ENCODE measurements at places on chromosomes 3 and 15.
A peak's percentile ranks its signal among the peaks of the same experiment; 100 is the strongest.

- peak; percentile 72 for DNase-seq
These were observed 243.3 kb upstream of the COL8A1 start for GRCh38 chr3:99394831-99395778.

- no peak for DNase-seq
These were observed 103.7 kb downstream of the MYO5A start for GRCh38 chr15:52424856-52425431.

GRCh38 chr3:154151969-154152368 lies 30.8 kb downstream of the ARHGEF26 start:
- DNase-seq: no peak

- DNase-seq: no peak
These were observed 7.5 kb downstream of the COLQ start for GRCh38 chr3:15513810-15514662.

DNA sequence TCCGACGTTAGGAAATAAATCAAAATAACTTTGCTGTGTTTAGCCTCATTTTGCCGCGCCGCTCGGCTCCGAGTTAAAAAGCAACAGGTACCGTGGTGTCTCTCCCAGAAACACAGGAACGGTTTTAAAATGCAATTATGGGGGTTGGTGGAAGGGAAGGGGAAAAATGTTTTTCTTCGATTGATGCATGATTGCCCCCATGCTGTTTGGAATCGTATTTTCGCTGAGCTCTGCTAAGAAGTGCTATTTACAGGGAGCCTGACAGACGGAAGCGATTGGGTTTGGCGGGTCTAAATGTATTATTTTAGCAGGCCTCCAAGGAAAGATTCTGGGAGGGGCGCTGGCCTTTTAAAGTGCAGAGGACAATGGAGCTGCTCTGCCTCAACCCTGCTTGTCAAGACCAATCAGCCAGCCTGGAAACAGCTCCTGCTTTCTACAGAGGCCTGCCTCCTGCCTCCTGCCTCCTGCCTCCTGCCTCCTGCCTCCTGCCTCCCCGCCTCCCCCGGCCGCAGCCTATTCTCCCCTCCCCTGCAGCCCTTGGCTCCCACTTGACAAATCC lies 156.7 kb upstream of the TLE3 start:
- no peak for DNase-seq

DNA sequence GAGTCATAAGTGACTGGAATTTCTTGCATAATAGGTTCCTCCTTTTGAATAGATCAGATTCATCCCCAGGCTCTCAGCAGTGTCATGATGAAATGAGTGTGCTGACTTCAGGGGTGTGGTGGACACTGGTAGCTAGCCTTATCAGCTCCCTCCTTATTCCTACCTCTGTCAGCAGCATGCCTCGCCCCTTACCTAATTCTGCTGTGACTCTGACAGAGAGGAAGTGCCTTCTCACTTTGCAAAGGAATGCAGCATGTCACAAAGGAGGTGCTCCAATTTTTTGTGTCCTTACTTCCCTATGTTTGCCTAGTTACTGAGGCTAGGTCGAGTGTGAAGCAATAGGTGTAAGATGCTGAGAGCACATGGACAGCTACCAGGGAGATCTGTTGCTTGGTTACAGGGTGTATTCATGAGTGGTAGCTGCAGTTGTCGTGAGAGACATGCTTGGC lies 90.6 kb downstream of the TNFAIP8L3 start:
- peak; percentile 49 for DNase-seq

GRCh38 chr15:101428758-101429157 lies 60.7 kb downstream of the PCSK6 start:
- DNase-seq: no peak

GRCh38 chr3:159856590-159857104 lies 132.0 kb upstream of the IL12A start:
- no peak for DNase-seq

- DNase-seq: no peak
These were observed 589 bp downstream of the KLF15 start for GRCh38 chr3:126356373-126357264.

- no peak for DNase-seq
These were observed 156.4 kb upstream of the CBLB start for GRCh38 chr3:106025151-106025722.

DNA sequence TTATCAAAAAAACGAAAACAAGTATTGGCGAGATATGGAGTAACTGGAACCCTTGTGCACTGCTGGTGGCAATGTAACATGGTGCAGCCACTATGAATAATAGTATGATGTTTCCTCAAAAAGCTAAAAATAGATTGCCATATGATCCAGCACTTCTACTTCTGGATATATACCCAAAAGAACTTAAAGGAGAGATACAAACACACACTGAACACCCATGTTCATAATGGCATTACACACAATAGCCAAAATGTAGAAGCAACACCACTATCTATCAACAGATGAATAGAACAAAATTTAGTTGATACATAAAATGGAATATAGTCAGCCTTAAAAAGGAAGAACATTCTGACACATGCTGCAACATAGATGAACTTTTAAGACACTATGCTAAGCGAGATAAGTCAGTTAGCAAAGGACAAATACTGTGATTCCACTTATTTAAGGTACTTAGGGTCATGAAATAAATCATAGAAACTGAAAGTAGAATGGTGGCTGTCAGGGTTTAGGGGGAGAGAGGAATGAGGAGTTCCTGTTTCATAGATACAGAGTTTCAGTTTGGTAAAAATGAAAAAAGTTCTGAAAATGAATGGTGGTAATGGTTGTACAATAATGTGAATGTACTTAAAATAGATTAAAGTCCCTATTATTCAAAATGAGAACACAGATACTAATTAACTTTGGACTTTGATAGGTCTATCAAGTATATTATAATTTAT lies 59.4 kb upstream of the IMPG2 start:
- DNase-seq: no peak

DNA sequence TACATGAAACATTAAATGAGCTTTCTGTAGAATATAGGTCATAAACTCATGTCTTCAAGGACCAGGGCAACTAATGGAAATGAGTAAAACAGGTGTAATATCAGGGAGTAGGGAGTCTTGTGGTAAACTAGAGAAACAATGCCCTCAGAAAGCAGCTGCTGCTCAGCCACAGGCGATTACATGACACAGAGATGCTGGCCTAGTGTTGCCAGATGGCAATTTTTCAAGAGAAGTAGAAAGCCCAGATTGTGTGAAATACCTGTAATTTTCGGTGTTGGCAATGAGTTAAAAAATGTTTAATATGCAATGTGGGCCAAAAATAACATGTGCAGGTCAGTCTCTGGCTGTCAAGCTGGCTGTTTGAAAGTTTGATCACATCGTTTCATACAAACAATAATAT lies 23.4 kb downstream of the NCEH1 start:
- no peak for DNase-seq

GRCh38 chr3:39671600-39671999 lies 137.8 kb upstream of the MYRIP start:
- no peak for DNase-seq

GRCh38 chr3:113615976-113616375 lies 80.5 kb downstream of the USF3 start:
- no peak for DNase-seq

GRCh38 chr15:67329984-67330733 lies 75.6 kb downstream of the IQCH start:
- DNase-seq: no peak

DNA sequence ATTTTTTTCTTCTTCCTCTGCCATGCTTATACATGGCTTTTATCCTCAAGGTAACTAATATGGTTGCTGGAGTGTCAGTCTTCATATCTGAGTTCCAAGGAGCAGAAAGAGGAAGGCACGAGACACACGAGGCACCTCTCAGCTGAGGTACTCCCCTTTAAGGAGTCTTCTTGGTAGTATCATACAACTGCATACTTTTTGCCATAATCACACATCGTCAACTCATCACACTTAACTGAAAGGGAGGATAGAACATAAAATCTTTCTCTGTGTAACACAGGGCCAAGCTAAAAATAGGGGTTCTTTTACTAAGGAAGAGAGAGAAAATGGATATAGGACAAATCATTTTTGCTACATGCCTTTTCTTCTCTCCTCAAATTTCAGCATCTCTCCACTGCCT lies 104.2 kb downstream of the OXSM start:
- no peak for DNase-seq

DNA sequence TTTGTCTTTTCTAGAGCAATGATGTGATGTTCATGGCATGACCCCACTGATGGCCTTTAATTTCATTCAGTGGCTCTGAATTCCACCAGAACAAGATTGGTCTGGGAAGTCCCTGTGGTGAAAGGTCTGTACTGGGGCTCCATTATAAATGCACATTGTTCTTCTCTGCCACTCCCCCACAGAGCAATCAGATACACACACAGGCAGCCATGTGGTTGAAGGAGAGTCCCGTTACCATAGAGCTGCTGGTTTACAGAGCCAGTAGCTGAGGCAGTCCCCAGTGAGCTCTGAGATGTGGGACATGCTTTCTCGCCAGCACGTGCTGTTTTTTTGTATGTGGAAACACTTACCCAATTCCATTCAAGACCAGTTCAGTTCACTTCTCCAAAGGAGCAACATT lies 172.7 kb upstream of the TRIM42 start:
- no peak for DNase-seq

- DNase-seq: peak; percentile 75
These were observed 119.8 kb downstream of the ADCY5 start for GRCh38 chr3:123328851-123329635.

GRCh38 chr15:84595660-84596059 lies 5.1 kb upstream of the ZSCAN2 start:
- no peak for DNase-seq

- DNase-seq: no peak
These were observed 68.4 kb downstream of the MAGEF1 start for GRCh38 chr3:184643442-184643841.

DNA sequence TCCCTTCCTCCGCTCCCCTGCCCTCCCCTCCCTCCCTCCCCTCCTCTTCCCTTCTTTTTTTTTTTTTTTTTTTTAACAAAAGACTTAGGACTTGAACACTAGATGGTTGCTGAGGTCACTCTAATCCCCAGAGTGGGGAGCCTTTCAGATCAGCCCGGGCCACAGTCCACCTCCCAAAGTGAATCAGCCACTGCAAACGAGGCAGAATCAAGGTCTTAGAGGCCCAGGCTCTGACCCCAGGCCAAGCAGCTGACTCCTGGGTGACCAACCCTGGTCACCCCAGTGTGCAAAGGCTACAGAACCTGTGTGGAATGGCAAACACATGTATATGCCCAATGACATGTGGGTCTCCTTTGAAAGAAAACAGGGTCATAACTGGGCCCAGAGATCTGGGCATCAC lies 18.3 kb upstream of the EHD4 start:
- DNase-seq: no peak

DNA sequence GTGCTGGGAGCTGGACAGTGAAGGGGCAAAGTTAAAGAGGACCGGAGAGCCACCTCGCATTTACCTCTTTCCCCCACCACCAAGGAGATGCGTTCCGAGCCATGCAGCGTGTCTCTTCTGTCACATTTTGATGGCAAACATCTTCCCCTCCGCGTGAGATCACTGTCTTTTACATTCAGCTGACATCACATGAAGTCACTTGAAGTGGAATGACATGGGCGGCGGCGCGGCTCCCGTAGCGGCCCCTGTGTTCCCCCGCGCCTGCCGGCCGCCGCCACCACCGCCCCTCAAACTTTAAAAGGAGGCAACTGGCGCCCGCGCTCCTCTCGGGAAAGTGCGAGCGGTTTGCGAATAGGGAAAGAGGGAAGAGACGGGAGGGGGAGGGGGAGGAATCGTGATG lies at the start of gene FEZF2:
FEZF2 (minus strand) TSS at position 336 of the 400 bp plus-strand sequence. CDS start 682 bp downstream, outside the sequence.
- DNase-seq: no peak

- no peak for DNase-seq
These were observed 103.8 kb upstream of the PRR20G start for GRCh38 chr3:127391436-127392155.

DNA sequence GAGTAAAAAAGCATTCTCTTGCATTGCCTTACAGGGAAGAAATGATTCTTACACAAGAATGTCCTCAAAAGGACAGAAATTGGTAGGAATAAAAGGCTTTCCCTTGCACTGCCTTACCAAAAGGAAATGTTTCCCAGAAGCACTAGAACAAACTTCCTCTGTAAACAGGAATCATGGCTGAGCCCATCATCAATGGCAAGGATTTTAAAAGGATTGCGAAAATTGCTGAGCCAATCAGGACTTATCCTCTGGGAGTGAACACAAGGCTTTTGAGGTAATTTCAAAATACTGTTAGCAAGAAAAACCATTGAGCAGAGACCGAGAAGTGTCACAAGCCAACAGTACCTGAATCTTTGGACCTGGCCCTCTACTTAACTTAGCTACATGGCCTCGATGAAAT lies 897.3 kb downstream of the ROBO1 start:
- no peak for DNase-seq

DNA sequence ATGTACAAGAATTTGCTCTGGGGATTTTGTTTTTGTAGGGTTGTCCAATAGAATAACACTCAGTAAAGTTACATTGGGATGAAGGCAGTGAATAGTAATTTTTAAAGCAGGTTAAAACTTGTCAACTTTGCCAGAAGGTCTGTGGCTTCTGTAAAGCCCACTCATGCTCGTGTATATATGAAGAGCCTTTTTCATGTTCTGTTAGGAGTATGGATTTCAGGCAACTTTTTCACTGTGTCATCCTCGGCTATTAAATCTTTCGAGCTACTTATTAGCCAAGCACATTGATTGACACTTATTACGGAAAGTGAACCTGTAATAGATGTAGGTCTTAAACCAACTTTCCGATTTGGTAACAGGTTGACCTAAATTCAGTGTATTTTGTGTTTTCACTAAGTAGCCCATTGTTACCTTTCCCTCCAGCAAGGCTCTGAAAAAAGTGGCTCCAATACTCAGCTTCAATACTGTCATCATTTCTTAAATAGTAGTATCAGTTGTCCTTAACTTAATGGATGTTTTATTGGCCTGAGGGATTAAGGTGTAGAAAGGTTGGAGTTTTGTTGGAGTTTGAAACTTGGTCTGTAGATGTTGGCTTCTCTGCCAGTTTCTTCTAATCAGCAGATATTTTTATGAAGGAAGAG lies 1.7 kb downstream of the PAK2 start:
- DNase-seq: no peak

DNA sequence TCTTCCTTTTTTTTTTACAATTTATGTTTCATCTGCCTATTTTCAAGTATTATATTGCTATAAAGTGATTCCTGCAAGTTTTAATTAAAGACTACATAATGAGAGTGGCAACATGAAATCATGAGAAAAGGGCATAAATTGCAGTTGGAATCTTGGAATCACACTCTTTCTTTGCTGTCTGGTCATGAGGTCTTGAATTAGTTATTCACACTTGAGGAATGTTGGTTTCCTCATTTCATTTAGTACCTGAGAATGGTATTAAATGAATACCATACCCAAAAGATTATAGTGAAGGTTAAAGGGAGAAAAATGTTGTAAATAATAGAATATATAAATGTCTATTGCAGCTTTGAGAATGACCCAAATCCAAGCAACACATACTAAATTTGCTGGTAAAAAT lies 25.8 kb upstream of the CNTN3 start:
- DNase-seq: no peak

- DNase-seq: no peak
These were observed 292.9 kb upstream of the NR2F2 start for GRCh38 chr15:96037584-96037983.

Data from RWPE1 (cell line).